Psoas muscle (tissue), 8 donors: ENCODE measurements at places on chromosomes 7 and 10. TPM values are rescaled to one million over a fixed set of nuclear protein-coding genes. Genes with fewer than 3 reads are reported as not detected.

The MBL2 gene
- not detected for polyA plus RNA-seq

The CALCR gene
- 0.34 TPM for polyA plus RNA-seq

The RARRES2 gene
- 7.7 TPM for polyA plus RNA-seq

The GBX1 gene
- polyA plus RNA-seq, result 0.21 TPM

The LIPN gene
- not detected for polyA plus RNA-seq

The CACNA2D1 gene
- 19.8 TPM for polyA plus RNA-seq

The SFXN2 gene
- polyA plus RNA-seq, result 1.7 TPM

The CCNY gene
- 24.3 TPM for polyA plus RNA-seq

The IRF5 gene
- 0.44 TPM for polyA plus RNA-seq

The MCM10 gene
- 0.07 TPM for polyA plus RNA-seq

The KMT2E gene
- polyA plus RNA-seq, result 18.1 TPM

DNA sequence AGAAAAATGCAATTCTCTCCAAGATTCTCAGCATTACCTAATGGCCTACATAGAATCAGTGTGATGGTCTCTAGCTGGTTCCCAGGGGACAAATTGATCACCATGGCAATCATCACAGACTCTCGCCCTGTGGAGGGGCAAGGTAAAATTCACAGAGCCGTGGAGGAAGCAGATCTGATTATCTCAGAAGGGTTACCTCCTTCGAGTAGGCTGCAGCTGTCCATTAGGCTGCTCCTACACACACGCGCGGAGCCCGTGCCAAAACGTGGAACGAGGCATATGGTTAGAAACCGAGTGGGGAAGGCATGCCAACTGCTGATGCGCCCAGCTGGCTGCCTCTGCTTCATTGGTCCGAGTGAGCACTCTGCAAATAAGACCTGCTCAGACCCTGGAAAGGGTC lies 52.8 kb upstream of the PTER start:
- DNase-seq, result no peak

DNA sequence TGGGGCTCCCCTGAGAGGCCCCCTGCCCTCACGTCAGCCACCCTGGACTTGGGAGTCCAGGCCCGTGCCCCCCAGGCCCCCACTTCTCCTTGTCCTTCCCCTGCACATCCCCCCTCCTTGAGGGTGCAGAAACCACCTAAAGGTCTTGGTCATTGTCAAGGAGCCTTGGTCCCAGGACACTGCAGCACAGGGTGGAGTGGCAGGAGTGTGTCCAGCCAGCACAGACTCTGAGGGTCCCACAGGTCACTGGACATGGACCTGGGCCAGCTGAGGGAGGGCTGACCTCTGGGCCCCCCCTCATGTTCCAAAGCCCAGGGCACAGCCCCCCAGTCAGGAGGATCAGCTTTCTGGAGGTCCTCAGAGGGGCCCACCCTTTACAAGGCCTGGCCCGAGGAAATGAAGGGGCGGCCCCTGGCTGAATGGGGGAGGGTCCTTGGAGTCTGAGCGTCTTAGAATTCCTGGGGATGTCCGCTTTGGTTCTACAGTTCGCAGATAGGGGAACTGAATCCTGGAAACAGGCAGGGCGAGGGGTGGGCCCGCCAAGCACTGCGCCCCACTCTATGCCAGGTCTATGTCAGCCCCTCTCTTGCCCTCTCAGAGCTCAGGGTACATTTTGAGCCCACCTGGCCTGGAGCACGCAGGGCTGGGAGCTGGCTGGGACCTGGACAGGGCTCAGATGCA lies 54.0 kb downstream of the PWWP2B start:
- DNase-seq, result peak; percentile 50

- no peak for DNase-seq
These were observed 14.1 kb downstream of the PRLHR start for GRCh38 chr10:118581340-118581739.

DNA sequence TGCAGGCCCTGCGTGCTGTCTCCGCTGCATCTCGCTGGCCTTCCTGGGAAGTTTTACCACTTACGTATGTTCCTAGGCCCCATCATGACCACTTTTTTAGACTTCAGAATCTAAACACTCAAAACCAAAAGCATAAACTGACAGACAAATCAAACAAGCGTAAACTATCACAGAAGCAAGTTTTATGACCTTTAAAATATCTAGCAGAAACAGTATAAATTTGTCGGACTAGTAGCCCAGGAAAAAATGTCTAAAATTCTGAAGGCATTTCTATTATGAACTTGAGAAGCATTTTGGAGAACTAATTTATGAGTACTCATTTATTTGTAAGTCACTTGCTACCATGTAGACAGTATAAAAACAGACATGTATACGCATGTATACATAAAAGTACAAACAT lies 10.6 kb downstream of the LRRC27 start:
- DNase-seq, result no peak

- no peak for DNase-seq
These were observed 719.5 kb downstream of the KCNMA1 start for GRCh38 chr10:76918106-76918505.

GRCh38 chr7:63789378-63790176 lies 209.1 kb upstream of the ZNF722 start:
- DNase-seq, result peak; percentile 18

- DNase-seq, result no peak
These were observed 74.8 kb upstream of the GPR37 start for GRCh38 chr7:124840435-124840834.

DNA sequence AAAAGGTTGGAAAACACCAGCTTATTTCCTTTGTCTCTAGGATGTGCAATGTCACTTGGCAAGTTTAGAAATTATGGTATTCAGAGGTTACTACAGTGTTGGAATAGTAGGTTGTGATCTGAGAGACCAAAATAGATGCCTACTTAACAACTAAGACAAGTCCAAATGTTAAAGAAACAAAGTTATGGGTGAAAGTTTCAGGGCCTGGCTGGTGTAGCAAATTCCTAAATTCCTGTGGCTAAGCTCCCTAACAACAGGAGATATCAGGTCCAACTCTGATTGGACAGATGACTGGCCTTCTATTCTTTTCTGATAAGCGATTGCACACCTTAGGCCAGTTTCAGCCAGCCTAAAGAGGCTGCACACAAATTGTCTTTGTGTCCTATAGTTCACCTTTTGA lies 873.5 kb downstream of the REEP3 start:
- no peak for DNase-seq

GRCh38 chr7:45579391-45579801 lies 5.2 kb downstream of the ADCY1 start:
- no peak for DNase-seq

- no peak for DNase-seq
These were observed 127.5 kb downstream of the MAD1L1 start for GRCh38 chr7:2105280-2105679.

GRCh38 chr7:28976022-28976421 lies 17.9 kb upstream of the TRIL start:
- no peak for DNase-seq

GRCh38 chr7:38310591-38311101 lies 37.2 kb upstream of the TARP start:
- DNase-seq, result peak; percentile 47

DNA sequence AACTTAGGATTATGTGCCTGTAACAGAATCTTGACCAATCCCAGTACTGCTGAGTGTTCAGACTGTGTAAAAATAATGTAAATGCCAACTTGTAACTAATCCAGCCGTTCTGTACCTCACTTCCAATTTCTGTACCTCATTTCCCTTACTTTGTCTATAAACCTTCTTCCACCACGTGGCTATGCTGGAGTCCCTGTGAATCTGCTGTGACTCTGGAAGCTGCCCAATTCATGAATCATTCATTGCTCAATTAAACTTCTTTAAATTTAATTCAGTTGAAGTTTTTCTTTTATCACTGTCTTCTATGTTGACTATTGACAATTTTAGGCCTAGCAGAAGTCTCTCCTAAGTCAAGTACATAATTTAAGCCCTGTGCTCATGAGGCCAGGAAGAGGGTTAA lies 215.3 kb upstream of the RHOBTB1 start:
- DNase-seq, result no peak

DNA sequence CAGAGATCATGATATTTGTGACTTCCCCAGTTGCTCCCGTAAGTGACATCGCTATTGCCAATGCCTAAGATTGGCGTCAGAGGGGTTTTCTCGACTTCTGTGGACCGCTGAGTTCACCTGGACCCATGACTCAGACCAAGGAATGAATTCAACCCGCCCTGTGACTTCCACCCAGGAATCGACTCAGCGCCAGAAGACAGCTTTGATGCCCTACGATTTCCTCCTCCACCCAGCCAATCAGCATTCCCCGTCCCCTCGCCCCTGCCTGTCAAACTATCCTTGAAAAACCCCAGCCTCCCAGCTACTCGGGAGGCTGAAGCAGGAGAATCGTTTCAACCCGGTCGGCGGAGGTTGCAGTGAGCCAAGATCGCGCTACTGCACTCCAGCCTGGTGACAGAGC lies 58.3 kb downstream of the MICALL2 start:
- no peak for DNase-seq
